D721Med (cell line): ENCODE measurements at places on chromosomes 12 and 14.

DNA sequence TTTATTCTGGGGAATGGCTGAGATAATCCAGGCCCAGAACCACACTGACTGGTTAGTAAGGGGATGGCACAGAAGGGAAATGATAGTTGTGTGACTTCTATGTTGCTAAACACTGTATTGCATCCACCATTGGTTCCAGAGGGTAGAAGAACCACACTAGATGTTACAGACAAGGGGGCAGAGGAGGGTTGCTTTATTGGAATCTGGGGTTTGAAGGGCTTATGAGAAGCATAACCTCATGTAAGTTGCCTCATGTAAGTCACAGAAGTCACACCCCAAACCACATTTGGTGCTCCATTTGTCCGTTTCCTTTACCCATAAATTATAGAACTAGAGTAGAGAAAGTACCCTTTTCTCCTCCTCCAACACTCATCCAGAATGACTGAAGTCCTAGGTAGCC, 5.5 kb upstream of the PSMA6 start:
- DNase-seq, result no peak

DNA sequence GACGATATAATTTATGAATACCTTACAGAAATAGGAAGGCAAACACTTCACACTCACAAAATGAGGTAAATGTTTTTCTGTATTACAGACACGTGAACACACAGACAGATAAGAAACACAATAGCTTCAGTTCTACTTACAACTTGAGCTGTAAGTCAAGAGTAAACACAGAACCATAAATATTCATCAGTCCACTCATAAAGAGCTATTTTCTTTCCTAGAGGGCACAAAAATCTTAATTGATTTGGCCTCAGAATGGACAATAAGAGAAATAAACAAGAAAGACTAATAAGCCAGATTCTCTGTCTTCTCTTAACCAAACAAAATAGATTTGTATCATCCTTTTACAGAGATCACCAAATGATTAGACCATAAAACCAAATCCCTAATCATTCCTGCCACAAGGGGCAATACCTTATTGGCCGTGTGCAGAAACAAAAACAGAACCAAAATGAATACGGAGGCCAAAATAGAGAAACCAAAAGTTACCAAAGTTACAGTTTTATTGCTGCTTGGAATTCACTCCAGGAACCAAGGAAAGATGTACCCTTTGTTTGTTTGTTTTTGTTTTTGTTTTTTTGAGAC, 38.1 kb upstream of the GARIN2 start:
- no peak for DNase-seq

DNA sequence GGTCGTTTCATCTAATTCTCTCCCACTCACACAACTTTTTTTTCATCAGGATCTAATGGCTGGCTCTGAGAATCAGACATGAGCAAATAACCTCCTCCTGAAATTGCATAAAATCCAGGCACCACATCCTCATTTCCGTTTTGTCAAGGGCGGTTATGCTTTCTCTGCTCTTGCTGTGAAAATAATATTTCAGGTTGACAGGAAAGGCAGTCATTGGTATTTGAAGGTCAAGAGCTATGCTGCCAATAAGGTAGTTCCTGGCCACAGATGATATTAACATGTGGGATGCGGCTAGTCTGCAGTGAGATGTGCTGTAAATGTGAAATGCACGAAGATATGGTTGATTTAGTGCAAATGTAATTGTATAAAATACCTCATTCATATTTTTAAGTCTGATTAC, 870.2 kb upstream of the TMEM132C start:
- no peak for DNase-seq

DNA sequence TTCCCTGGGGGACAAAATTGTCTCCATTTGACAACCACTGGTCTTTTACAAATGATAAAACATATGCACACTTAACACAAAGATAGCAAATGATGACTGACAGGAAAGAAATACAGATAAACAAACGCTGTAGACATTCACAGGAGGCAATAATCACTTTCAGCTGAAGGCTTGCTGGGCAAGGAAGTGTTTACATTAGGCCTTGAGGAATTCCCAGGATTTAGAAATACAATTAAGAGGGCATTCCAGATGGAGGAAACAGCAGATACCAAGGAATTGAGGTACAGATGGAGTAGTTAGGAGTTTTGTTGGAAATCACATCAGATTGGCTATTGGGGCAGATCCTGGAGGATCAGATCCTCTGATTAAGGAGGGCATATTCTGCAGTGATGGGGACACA, 93.9 kb downstream of the DYRK2 start:
- no peak for DNase-seq

GRCh38 chr12:6167327-6168280, 32.6 kb upstream of the CD9 start:
- no peak for DNase-seq

- DNase-seq, result no peak
Observed at GRCh38 chr12:64826234-64826633, 1.8 kb downstream of the TBC1D30 start.

DNA sequence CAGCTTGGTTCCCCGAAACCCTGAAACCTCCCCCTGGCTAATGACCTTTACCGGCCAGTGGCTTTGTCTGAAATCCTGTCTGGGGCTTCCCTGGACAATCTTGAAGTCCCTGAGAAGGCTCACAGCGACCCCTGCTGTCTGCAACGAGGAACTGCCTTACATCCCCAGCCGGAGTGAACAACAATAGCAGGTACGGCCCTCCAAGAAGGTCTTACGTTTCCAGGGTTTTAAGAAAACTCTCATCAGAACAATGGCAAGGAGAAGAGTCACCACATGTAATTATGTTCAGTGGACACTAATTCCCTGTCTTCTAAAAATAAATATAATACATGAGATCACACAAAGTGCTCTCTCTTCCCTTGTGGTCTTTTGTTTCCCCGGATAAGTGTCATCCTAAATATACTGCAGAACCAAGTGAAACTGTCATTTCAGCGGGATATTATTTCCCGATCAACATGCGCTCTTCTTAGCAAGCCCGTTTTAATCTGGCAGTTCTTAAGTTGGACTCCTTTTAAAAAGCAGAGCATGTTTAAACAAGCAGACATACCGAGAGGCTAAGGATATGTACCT, 53.3 kb downstream of the RBM19 start:
- DNase-seq, result peak; percentile 81

DNA sequence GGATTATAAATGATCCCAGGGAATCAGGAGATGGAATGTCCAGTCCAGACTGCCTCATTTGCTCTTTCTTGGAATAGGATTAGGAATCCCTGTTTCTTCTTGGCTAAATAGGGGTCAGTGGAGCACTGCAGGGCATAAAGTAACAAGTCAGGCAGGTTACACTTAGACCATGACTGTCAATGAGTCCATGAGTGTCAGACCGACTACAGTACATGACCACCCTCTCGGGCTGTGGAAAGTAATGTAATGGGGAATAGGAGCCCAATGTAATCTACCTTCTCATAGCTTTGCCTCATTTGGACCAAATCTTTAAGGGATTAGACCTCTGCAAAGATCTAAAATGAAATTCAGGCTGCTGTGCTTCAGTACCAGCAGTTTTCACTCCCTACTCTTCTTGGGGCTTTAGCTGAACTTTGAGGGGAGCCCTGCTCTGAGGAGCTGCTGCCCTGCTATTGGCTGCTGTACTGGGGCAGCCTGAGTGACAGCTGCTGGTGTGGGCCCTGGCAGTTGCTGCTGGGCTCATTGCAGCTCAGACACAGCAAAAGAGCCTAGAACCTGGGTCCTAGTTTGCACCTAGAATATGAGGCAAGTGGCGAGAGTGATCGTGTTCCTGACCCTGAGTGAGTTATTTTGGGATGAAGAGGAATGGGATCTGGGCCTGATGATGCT, 62.2 kb upstream of the OR4E1 start:
- no peak for DNase-seq

DNA sequence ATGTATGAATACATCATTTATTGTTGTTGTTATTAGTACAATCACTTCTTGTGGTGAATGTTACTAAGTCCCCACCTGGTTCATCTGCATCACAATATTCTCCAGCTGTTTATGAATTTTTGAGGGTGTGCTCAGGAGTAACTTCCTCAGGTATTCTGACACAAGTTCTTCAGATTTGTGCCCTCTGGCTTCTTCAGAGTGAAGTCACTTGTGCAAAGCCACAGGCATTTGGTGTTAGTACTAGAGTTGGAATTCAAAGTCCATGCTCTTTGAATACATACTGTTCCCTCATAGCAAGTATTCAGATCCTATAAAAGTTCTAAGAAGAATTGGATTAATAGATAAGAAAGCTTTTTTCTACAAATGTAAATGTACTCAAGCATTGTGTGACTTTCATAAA, 150.3 kb upstream of the AVPR1A start:
- DNase-seq, result no peak

GRCh38 chr12:16984484-16984883, 378.5 kb upstream of the LMO3 start:
- no peak for DNase-seq

DNA sequence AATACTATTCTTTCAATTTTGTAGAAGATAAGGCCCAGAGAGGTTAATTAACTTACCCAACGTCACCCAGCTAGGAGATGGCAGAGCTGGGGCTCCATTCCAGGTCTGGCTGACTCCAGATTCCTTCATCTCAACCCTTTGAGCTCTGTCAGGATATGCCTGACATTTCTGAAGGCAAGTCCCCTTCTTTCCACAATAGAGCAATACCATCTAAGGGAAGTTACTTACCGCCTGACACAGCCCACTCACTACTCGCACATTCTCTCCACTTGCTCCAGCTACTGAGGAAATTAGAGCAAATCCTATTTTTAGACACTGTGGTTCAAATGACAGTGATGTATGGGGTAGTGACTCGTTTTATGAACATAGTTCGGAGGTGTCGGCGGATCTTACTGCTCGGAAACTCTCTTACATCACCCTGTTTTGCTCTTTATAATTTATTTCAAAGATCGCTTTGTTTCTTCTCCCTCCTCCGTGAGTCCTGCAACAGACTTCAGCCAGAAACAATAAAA, 2.0 kb upstream of the WSCD2 start:
- DNase-seq, result no peak

- DNase-seq, result no peak
Observed at GRCh38 chr14:28321475-28322244, 444.9 kb upstream of the FOXG1 start.

GRCh38 chr12:9732921-9733461, at the start of gene CLECL1:
Gene CLECL1, minus strand, starts transcription at chr12:9733097.
- no peak for DNase-seq

- DNase-seq, result no peak
Observed at GRCh38 chr12:57890191-57891115, 43.9 kb upstream of the CTDSP2 start.

DNA sequence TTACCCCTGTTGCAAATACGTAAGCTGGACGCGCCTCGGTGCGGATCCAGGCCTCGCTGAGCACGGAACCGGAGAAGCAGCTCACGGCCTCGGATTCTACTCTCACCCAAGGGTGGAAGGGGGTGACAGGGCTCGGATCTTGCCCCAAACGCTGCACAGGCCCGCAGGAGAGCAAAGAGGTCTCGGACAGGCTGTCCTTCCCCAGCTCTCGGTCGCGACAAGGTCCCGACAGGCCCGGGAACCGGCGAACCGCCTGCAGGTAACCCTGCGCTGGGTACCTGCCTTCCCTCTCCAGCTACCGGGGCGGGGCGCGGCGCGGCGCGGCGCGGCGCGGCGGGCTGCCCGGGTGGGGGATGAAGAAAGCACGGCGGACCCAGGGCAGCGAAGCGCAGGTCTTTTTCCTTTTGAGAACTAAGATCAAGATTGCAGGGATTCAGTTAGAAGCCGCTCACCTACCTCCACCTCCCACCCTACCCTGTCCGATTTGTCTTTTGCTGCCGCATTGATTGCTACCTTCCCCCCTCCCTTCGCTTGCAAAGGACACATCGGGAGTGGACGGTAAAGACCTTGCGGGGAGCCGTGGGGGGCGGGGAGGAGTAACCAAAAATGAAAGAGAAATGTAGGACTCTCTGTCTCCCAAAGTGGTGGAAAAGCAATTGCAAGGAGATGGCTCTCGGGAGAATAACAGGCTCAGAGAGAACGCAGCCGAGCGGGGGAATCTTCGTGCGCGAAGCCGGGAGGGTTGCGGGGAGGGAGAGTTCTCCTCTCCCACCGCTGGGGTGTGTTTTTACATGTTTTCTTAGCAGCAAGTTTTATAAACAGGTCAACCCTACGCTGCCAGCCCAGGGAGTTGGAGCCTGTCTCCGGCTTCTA, 8.4 kb upstream of the TBX3 start:
- no peak for DNase-seq

GRCh38 chr14:64942531-64943111, at the start of gene GPX2:
Gene GPX2, minus strand, starts transcription at chr14:64942745. Its CDS starts 19 bp downstream, at chr14:64942726.
- no peak for DNase-seq

DNA sequence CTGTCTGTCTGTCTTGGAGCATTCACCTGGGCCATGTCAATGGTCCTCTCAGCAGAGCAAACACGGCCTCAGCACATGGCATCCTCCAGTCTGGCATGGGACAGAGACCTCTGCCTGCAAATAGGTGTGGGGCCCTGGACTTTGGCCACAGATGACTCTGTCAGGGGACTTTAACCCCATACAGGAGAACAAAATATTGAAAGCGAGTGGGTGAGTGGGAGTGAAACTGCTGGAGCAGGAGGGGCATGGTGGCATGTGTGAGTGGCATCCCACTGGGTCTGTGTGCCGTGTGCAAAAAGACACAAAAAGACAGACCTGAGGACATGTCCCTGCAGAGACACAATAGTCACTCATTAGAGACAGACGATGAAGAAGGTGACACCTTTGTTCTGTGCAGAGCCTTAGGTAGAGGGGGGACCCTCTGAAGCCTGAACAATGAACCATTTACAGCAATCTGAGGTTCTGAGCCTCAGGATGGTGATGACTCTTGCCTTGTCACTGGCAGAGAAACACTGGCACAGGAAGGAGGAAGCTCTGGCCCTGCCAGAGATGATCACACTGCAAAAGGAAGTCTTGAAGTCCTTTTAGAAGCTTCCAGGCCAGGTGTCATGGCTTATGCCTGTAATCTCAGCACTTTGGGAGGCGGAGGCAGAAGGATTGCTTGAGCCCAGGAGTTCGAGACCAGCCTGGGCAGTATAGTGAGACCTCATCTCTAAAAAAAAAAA, 7.5 kb downstream of the LAG3 start:
- DNase-seq, result no peak

- DNase-seq, result no peak
Observed at GRCh38 chr14:90426663-90427062, 29.8 kb downstream of the CALM1 start.

- DNase-seq, result no peak
Observed at GRCh38 chr14:96514694-96515093, 12.5 kb downstream of the PAPOLA start.

GRCh38 chr12:110266381-110266960, 14.6 kb upstream of the ATP2A2 start:
- no peak for DNase-seq

DNA sequence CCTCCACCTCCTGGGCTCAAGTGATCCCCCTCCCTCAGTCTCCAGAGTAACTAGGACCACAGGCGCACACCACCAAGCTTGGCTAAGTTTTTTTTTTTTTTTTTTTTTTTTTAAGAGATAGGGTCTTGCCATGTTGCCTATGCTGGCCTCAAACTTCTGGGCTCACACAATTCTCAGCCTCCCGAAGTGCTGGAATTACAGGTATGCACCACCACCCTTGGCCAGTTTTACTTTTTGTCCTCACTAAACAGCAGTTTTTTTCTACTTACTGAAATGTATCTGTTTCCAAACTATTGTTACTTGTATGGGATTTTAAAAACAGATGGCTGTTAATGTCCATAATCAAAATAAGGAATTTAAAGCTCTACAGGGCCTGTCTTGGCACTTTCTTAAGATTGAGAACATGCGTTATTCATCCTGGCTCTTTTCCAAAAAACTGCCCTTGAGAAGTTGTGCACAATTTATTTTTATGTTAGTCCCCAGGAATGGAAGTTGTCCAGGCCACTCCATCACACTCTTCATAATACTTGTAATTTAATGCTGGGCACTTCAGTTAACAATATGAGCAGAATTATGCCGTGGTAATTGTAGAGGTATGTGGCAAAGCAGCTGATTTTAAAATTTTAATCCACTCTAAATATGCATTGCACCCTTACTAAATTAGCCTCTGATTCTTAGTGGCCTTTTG, 51.9 kb upstream of the REP15 start:
- DNase-seq, result no peak
